Liver (tissue), 10 donors: ENCODE measurements at places on chromosomes 3 and 15.

GRCh38 chr15:60795471-60795870, 316.5 kb upstream of the ICE2 start:
- DNase-seq: no peak

DNA sequence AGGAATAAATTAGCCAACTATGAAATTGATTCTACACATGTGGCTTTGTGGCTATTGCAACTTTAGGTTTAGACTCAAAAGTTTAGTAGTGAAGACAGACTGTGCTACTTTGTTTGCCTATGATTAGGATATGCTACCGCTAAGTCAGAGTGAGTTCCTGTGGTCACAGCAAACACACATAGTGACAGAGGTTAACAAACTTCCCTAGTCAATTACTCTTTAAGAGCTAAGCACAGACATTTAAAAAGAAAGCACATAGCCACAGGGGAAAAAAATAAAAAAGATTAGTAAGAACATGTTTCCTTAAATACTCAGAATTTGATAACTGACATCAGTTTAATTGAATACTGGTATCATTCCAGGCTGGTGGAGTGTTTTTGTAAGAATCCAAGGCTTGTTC, 207.1 kb downstream of the GBE1 start:
- no peak for DNase-seq

GRCh38 chr3:23203708-23204330, 692 bp downstream of the UBE2E2 start:
- DNase-seq: peak; percentile 38

DNA sequence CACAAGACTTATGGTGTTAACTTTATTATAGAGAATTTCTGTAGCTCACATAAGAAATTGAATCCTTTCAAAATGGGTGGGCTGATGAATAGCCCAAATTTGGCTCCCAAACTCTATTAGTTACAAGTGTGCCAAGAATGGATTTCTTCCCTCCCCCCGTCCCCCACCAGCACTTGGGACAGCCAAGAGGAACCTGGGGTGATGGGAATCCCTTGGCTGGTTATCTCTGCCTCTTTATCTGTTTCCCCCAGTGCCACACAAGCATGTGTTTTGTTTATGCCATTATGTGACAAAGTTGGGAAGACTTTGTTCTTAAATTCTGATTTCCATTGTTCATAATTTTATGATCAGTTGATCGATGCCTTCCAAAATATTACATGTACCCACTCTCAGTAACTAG, 28.3 kb downstream of the CMSS1 start:
- no peak for DNase-seq

DNA sequence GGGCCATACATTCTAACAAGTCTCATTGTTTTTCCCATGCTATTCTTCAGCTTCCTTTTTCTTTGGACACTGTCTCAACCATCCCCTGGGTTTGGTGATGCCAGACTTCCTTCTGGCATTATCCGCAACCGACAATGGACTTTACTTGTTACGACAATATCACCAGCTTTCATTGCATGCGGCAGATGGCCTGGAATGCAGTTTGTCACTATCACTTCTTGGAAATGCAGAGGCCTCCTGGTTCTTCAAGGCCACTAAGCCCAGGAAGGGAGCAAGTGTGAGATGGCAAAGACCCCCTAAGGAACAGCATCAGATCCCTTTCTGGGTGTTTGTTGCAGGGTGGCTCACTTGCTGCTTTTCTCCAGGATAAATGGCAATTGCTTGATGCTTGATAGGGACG, 128.6 kb downstream of the PTPRG start:
- no peak for DNase-seq

- DNase-seq: no peak
These were observed 141.8 kb upstream of the ICE2 start for GRCh38 chr15:60620708-60621107.

DNA sequence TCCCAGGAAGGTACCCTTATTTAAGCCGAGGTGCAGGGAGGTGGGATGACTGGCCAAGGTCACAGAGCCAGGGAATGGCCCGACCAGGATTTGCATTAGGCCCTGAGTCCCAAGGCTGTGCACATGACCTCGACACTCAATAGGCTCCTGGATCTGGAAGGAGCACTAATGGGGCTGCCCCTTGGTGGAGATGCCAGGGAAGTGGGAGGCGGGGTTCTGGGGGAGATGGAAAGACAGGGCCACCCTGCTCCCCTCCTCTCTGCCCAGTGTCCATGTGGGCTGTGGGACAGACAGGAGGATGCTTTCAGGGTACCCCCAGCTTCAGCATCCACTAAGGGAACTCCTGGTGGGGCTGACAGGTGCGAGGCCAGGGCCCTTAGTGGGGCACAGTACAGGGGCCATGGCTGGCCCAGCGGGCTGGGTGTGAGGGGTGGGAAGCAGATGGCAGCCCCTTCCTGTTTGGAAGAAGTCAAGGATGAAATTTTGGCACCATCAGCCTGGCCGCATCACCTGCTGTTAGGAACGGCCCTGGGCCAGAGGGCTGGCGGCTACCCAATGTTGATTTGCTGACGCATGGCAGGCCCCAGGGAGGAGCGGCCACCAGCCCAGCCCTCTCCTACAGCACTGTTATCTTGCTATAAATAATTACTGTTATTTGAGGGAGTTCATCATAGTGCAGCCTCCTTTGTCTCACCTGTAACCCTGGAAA, 37.3 kb downstream of the ATP2B2 start:
- DNase-seq: no peak

GRCh38 chr15:39728845-39729244, 53.8 kb downstream of the FSIP1 start:
- DNase-seq: no peak

GRCh38 chr3:16240229-16241023, 24.3 kb downstream of the DPH3 start:
- DNase-seq: no peak

GRCh38 chr3:77039606-77040171, at the start of gene ROBO2:
ROBO2 (plus strand) TSS chr3:77040099; CDS start chr3:77040786, 687 bp downstream.
- peak; percentile 58 for DNase-seq

DNA sequence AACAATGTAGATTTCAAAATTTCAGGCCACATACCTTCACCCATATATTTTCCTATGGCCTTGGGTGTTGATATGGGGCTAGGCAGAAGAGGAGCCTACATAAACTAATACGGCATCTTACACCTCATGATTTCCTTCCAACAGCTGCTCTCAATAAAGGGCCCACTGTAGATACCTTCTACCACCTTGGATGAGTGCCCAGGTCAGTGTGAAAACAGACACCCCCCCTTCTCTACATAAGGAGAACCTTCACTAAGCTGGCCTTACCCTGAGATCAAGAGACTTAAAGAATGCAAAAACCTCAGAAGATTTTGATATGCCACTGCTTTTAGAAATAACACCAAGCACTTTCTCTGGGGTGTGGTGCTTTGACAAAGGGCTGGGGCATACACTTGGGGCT, 42.7 kb downstream of the SH3BP5 start:
- DNase-seq: no peak

DNA sequence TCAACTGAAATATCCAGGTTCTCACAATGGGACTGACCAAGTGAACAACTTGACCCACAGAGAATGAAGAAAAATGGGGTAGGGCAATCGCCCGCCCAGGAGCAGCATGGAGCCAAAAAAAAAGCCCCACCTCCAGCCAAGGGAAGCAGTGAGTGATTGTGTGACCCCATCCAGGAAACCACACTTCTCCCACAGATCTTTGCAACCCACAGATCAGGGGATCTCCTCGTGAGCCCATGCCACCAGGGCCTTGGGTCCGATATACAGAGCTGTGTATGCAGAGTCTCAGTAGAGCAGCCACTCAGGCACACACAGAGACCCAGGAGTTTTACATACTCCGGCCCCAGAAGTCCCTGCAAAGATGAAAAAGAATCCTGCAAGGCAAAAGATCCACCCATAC, 35.7 kb downstream of the PYGO1 start:
- no peak for DNase-seq

DNA sequence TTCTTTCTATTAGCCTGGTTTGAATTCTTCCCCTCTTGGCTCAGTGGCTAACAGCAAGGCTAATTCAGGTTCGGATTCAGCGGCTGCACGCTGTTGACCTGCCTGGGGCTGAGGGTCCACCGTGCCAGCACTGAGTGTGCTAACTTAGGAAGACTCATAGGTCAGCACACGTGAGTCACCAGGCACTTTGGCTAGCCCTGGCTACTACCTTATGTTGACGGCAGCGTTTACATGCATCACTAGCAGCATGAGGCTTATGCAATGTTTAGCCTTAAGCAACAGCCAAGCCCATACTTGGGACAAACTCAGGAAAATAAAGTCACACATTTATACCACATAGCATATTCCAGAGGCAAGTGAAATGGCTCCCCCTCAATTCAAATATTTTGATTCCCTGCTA, 137.7 kb downstream of the RAB11A start:
- no peak for DNase-seq

GRCh38 chr15:53266176-53266575, 476.0 kb upstream of the ONECUT1 start:
- no peak for DNase-seq

GRCh38 chr3:86785386-86785785, 205.6 kb downstream of the VGLL3 start:
- no peak for DNase-seq

DNA sequence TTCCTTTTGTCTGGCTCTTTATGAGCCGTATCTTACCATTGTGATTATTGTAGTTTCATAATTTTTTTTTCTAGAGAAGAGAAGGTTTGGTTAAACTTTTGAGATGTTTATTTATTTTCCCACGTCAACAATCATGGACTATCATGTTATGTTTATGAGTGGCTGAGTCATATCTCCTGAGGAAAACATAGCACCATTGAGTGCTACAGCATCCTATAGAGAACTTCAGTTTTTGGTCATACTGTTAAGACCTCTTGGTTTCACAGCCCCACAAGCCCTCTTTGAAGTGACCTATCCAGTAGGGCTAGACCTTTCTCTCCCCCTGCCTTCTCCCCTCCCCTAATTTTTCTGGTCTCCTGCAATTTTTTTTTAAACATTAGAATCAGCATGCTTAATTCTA, 20.8 kb downstream of the PIK3CA start:
- DNase-seq: no peak

DNA sequence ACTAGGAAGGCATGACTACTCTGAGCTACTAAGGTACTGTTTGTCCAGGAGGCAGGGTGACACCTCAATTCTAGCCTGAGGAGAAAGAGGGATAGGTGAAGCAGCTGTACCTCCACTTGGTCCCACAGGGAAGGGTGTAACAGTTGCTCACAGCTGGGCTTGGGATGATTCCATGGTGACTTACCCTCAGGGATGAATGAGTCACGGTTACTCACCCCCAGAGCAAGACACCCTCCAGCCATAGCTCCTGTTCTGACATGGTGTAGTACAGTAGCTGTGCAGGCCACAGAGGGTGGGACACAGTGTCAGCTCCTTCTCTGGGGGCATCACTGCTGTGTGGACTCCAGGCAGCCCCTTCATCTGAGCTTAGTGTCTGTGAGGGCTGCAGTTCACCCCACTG, 868.6 kb upstream of the SEMA6D start:
- no peak for DNase-seq

DNA sequence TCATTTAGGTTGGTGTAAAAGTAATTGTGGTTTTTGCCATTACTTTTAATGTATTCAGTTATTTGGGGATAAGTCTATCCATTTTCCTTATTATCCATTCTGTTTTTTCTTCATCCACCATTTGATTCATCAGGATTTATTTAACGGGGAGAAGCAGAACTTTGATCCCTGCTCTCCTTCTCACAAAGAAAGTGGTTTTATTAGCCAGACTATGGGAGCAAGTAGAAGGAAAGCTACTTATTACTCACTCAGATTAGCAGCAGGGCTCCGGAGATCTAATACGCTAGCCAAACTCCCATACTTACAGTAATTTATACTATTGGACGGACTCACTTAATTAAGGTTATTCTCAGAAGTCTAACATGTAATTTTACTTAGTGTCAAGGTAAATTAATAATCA, 14.7 kb upstream of the TMEM87A start:
- DNase-seq: no peak

DNA sequence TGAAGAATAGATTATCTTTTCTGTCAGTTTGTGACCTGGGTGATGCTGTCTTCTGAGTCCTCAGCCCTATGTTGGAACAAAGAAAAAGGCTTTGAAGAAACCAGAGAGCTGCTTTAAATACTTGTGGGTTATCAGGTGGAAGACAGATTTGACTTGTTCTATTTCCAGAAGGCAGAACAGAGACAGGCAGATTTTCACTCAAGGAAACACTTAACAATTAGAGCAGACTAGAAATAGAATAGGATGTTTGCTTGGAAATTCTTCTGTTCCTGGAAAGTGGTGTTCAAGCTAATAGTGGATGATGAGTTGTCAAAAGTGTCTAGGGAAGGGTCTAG, 219.4 kb downstream of the UBE2E2 start:
- DNase-seq: no peak

GRCh38 chr15:56353740-56354139, 11.5 kb upstream of the TEX9 start:
- no peak for DNase-seq

- no peak for DNase-seq
These were observed 52.8 kb downstream of the OPA1 start for GRCh38 chr3:193645806-193646205.

- no peak for DNase-seq
These were observed 19.6 kb downstream of the SUMF1 start for GRCh38 chr3:4447295-4447999.

DNA sequence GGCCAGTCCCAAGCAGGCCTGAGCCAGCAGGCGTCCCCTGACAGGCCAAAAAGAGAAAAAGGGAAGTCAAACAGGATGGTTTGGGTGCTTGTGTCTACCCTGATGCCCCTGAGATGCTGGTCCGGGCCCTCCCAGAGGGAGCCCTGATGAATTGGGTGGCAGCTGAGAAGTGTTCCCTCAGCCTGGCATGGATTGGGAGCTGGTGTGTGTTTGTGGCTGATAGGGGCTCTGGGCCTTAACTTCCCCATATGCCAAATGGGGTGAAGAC, 1.4 kb downstream of the FBLN2 start:
- no peak for DNase-seq

- DNase-seq: no peak
These were observed 17.9 kb downstream of the PAK6 start for GRCh38 chr15:40256638-40257235.

DNA sequence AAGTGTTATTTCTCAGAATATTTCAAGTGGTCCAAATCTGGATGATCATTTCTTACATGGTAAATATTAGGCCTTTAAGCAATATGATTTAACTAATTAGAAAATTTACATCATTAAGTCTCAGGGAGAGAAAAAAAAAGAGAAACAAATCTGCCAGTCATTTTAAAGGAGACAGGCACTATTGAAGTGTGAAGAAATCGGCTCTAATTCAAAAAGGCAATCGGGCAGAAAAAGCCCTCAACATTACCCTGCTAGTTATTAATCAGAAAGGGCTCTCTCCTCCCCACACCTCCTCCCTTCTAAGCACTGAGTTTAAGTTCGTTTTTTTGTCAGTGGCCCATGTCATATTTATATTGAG, 215.9 kb downstream of the MEIS2 start:
- no peak for DNase-seq
